ENCODE measurements at places on chromosomes 4 and X.

DNA sequence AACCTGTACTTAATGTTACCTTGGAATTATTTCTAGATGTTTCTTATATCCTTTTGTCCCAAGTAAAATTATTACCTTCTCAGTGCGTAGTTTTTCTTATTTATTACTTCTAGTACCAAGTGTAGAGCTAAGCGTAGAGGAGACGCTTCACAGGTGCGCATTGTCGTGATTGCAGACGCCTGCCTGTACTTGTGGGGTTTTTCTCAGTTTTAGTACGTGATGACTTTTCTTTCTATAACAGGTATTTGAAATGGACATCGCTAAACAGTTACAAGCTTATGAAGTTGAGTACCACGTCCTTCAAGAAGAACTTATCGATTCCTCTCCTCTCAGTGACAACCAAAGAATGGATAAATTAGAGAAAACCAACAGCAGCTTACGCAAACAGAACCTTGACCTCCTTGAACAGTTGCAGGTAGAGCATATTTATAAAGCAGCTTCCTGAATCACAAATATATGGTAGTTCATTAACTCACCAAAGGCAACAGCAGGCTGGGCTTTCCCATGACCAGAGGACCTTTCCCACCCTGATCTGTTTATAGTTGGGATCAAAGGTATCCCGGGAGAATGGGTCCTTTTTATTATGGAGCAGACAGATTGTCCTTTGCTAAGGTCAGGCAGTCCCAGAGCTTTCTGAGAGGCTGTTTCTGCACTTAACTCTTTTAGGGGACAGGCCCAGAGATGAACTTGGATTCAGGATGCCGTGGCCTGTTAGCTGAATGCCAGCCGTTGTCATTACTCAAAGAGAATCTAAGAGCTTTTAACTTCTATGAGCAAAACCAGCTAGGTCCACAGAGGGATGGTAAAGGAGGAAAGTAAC lies 172.9 kb downstream of the PTTG2 start:
- no peak for DNase-seq

- DNase-seq = no peak
These were observed 340.3 kb downstream of the ZNF674 start for GRCh38 chrX:46204721-46205422.

DNA sequence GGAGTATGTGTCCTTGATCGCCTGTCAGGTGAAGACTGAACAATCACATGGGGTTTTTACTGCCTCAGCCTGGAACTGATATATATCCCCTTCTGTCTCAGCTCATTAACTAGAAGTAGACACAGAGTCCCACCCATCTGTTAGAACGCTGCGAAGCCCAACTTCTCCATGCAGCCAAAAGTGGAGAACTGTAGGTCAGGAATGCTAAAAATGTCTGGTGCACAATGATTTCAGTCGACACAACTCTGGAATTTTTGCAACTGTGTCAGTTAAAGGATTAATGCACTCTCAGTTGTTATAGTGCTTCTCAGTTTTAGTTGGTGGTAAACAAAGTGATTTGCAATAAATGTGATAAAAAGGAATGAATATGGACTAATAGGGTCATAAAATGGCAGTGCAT lies 287.2 kb downstream of the INPP4B start:
- DNase-seq = no peak

DNA sequence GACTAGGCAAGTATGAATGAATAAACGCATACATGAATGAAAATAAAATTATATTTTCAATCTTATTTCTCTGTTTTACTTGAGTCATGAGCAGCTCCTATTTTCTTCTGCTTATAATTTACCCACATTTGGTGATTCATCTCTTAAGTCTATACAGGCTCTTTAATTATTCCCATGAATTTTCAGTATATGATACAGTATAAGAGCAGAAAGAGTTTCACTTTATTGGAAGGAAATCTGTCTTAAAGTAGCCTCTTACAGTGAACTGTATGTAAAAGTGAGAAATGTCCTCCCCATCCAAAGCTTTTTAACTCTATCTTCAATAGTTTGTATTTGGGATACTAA lies 50.8 kb downstream of the TMEM165 start:
- DNase-seq = no peak

DNA sequence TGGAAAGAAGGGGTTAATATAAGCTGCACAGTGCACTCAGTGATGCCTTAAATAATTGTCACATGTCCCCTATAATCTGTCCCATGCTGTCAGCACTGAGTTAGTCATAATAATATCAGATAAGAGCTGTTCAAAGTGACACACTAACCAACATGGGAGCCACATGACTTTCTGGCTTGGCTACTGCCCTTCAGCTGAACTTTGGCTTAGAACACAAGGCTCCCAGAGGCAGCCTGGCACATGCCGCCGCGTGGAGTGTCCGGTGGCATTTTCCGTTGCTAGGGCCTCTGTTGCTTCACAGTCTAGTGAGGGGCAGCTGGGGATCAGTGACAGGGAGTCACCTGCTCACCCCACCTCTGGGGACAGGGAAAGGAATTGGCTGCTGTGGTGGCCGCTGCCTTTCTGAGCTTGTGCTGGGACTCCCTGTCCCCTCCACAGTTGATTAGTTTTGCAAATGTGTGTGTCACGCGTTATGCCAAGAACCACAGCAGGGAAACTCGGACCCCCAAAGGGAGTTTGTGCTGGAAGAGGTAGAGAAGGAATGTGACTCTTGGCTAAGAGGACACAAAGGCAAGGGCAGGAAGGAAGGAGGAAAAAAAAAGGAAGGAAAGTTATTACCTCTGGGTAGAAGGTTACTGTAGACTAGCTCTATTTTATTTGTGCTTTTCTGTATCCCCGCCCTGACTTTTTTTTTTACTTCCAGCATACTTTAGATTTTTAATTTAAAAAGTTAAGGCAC lies 41.1 kb upstream of the PPARGC1A start:
- DNase-seq = no peak

DNA sequence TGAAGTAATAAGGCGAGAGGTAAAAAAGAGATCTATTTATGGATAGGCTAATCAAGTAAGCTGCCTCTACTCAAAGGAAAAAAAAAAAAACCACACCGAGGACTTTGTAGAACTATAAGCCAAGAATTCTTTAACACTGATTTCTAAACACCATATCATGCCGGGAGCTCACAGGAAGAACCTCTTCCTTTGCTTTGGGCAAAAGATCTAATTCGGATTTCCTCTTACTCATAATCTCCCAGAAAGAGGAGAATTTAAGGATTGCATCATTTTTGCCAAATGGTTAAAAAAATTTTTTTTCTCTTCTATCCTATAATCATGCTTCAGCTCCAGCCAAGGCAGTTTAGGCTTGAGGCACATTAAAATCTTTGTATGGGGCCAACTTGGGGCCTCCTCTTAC lies 95.5 kb downstream of the ZNF827 start:
- DNase-seq = no peak

- DNase-seq = no peak
These were observed 37.1 kb upstream of the INPP4B start for GRCh38 chr4:142883040-142883832.

GRCh38 chrX:151151665-151152267 lies 24.6 kb upstream of the GPR50 start:
- peak; percentile 58 for DNase-seq

DNA sequence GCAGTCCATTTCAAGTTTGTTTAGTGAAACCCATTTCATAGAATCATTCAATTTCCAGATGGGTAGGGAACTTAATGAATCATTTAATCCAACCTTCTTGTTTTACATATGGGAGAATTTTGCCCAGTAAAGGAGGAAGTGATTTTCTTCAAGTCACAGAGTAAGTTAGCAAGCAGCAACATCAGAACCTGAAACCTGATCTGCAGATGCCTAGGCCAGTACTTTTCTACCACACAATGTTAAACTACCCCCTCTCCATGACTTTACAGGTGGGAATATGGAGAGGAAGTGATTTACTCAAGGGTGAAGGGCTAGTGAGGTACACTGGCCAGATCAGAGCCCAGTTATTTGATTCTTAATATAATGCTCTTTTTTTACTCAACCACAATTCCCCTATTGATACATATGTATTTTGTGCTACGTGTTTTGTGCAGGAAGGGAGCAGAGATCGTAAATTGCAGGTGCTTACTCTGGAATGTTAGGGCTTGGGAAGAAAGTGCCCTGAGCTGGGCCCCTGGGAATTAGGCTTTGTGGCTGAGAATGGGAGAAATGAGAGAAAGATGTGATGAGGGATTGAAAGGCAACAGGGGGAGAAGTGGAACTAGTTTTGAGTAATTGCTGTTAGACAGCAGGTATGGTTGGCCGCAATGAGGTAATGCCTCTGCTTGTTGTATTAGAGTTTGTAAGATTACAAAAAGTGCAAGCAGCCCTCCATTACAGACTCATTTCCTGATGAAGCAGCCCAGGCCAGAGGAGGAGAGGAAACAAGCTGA lies 6.8 kb downstream of the LHFPL1 start:
- DNase-seq = no peak

DNA sequence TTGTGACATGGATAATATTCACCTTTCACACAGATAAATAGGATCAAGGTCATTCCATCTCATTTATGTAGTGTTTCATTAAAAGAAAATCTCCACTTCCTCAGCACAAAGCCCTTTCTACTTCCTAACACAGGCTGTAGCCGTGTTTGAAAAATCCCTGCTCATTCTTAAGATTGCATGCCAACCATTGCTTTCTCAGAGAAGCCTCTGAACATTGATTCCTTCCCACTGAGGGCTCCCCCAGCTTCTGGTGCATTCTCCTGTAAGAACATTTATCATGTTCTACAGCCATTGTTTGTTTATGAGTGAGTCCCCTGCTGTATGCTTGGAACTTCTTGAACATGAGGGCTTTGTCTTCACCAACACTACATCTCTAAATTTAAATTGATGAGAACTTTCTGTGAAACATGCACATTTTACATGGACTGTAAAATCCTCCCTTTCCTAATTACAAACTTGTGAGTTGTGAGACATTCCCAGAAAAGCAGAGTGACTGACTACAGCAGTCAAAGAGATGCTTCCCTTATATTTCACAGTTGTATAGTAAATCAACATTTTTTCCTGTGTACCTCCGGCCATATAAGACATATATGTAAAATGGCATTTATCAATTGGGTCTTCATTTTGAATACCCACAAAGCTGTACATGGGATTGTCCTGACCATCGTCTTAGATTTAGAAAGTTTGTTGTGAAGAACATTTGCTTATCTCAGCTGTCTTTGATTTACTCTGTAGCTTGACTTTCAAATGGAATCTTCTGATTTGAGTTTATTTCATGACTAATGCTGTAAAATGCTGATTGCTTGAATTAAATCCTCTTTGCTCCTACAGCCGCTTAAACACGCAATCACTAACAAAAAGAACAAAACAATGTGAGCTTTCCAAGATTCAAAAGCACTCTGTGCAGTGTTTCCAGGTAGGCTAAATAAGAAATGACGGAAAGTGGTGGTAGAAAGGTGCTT lies 600.5 kb upstream of the SLIT2 start:
- DNase-seq = no peak

- DNase-seq = no peak
These were observed 824 bp upstream of the UGDH start for GRCh38 chr4:39528061-39528465.

GRCh38 chrX:38651625-38652601 lies 90.6 kb downstream of the TSPAN7 start:
- DNase-seq = peak; percentile 49

DNA sequence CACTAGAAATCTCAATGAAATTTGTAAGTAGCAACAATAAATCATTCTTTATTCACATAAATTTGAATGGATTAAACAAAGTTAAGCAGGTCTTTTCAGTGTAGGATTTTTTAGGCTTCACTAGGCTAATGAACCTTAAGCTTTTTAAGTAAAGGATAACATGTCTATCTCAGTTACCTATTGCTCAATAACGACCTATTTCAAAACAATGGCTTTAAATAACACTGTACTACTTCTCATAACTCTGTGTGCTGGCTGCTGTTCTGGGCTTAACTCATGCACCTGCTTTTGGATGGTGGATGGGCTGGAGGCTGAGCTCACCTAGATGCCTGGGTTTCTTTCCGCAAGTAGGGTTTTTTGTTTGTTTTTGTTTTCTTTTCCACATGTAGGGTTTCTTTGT lies 495.0 kb upstream of the SLIT2 start:
- no peak for DNase-seq

DNA sequence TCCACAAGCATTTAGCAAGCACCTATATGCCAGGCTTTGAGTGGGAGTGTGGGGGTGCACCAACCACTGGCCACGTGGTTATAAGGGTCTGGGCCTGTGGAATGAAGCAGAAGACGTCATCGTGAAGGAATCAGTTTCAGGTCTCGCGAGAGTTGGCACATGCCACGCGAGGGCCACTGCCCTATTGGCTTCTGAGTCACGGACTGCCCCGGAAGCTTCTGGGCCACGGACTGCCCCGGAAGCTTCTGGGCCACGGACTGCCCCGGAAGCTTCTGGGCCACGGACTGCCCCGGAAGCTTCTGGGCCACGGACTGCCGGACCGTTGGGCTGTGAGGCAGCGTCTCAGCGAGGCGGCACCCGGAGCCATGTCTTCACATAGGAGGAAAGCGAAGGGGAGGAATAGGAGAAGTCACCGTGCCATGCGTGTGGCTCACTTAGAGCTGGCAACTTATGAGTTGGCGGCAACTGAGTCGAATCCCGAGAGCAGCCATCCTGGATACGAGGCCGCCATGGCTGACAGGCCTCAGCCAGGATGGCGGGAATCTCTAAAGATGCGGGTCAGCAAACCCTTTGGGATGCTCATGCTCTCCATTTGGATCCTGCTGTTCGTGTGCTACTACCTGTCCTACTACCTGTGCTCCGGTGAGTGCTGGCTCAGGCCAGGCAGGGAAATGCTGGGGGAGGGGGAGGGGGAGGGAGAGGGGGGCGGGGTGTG lies at the start of gene FMR1NB:
Gene FMR1NB, plus strand, starts transcription at position 300 of the 715 bp plus-strand sequence. Its CDS starts 66 bp downstream, at position 366.
- DNase-seq = no peak

GRCh38 chrX:20947411-20947912 lies 426.8 kb upstream of the CNKSR2 start:
- DNase-seq = no peak

DNA sequence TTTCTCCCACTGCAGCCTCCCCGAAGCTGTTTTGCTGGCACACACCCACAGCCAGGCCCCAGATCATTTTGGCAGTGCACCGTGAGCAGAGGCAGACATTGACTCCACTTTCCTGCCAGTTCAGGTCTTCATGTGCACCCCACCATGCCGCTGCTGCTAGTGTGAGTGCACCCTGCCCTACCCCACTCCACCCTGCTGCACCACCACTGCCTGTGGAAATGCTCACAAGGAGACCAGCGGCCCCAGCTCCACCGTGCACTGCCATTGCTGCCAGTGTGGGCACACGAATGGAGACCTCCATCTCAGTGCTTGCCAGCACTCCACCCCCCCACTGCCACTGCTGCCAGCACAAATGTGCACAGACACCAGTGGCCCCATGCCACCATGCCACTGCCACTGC lies 277.6 kb upstream of the ZC4H2 start:
- no peak for DNase-seq

- no peak for DNase-seq
These were observed 107.7 kb upstream of the BCOR start for GRCh38 chrX:40205471-40205870.
